ENCODE measurements at places on chromosomes 2 and 18.

- H3K4me1 ChIP-seq: no peaks in the 10 kb centered on the region
- no peak overlapping the region for H3K4me3 ChIP-seq
- no peak for DNase-seq
- no peaks in the 10 kb centered on the region for H3K36me3 ChIP-seq
- peaks cover 5% of the 10 kb centered on the region for H3K27me3 ChIP-seq
- H3K27ac ChIP-seq: no peak overlapping the region
Measured at GRCh38 chr18:11741505-11742145, 52.6 kb downstream of the GNAL start.

DNA sequence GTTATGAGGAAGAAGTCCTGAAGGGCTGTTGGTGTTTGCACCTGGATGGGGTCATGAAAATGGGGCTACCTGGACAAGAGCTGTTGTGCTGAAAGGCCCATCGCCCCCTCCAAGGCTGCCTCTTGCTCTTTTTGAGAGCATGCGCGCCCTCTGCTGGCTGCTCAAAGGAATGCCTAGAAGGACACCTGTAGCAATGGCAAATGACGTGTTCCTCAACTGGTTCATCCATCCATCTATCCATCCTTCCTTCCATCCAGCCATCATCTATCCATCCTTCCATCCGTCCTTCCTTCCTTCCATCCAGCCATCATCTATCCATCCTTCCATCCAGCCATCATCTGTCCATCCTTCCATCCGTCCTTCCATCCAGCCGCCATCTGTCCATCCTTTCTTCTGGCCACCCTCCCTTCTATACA is 17.2 kb upstream of the RPL31 start:
- peaks cover 9% of the 10 kb centered on the region for H3K27me3 ChIP-seq
- H3K27ac ChIP-seq: peak overlapping the region; percentile 5
- H3K4me3 ChIP-seq: no peak overlapping the region
- no peak for DNase-seq
- H3K36me3 ChIP-seq: peaks cover 4% of the 10 kb centered on the region

DNA sequence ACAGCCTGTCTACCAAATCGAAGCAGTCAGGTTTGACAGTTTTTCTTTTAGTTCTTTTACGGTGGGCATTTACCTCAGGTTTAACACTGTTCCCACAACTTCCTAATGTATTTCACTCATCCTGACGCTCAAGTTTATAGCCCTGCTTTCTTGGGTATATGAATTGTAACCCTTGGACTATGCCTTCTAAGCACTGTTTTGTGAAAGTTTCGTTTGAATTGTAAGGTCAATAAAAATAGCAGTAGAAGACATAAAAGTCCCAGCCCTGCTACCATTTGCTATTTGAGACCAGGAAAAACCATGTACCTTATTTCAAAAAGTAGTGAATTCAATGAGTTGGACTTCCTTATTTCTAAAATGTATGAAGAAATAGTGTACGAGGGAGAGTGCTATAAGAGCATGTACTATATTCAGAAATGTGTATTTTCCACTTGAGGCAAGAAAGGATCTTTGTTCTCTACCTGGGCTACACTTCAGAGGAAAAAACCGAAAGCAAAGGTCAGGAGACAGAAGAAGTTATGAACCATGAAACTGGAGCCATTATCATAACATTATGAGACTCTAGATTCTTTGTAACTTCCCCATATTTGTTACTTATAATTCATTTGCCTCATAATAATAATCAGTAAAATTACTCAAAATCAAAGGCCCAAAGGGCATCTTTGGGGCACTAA is 1.9 kb upstream of the ZC3H15 start:
- no peaks in the 10 kb centered on the region for H3K27me3 ChIP-seq
- peaks cover 31% of the 10 kb centered on the region for H3K4me1 ChIP-seq
- peak overlapping the region; percentile 99 for H3K4me3 ChIP-seq
- H3K36me3 ChIP-seq: peaks cover 10% of the 10 kb centered on the region
- H3K27ac ChIP-seq: peak overlapping the region; percentile 99

- no peak for DNase-seq
- no peaks in the 10 kb centered on the region for H3K27me3 ChIP-seq
- no peaks in the 10 kb centered on the region for H3K4me1 ChIP-seq
Measured at GRCh38 chr2:189982780-189983394, 79.6 kb downstream of the MSTN start.

DNA sequence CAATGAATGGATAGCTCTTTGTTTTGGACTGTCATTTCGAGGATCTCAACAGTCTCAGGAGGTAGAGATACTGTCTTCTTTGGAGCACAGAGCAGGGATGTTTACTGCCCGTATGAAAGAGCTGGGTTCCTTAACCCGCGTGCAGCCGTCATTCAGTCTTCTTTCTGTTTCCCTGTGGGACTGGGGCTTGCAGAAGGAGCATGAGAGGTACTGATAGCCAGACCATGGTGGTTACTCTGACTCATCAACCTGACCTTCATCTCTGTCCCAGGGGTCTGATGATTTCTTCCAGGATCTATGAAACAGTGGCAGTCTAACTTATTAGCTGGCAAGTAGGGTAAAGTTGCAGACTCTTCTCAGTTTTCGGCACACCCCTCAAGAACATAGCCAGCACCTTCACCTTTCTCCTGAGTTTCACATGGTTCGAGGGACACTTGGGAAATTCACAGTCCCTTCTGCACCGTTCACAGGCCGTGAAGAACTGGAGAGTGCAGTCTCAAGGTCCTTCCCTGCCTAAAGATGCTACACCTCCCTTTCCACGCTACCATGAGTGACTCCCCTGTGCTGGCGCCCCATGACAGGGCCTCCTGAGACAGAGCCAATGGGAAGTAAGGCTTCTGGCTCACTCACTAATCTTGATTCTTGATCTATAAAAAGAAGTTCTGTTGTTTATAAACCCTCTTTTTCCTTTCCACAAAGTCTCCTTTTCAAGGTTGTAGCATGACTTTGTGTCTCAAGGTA is 226.2 kb downstream of the MC4R start:
- no peak overlapping the region for H3K27ac ChIP-seq
- H3K36me3 ChIP-seq: no peaks in the 10 kb centered on the region
- H3K4me1 ChIP-seq: no peaks in the 10 kb centered on the region
- peaks cover 3% of the 10 kb centered on the region for H3K27me3 ChIP-seq
- no peak overlapping the region for H3K4me3 ChIP-seq
- no peak for DNase-seq

GRCh38 chr2:96130483-96130882 is 7.8 kb downstream of the ASTL start:
- peaks cover 36% of the 10 kb centered on the region for H3K27me3 ChIP-seq
- H3K27ac ChIP-seq: no peak overlapping the region
- H3K4me3 ChIP-seq: no peak overlapping the region

- H3K36me3 ChIP-seq: no peaks in the 10 kb centered on the region
- peaks cover 14% of the 10 kb centered on the region for H3K4me1 ChIP-seq
- DNase-seq: peak; percentile 60
- H3K27ac ChIP-seq: no peak overlapping the region
Measured at GRCh38 chr2:238996331-238997136, 148.6 kb downstream of the TWIST2 start.

- no peak overlapping the region for H3K27ac ChIP-seq
- no peaks in the 10 kb centered on the region for H3K27me3 ChIP-seq
- H3K36me3 ChIP-seq: no peaks in the 10 kb centered on the region
- no peaks in the 10 kb centered on the region for H3K4me1 ChIP-seq
- DNase-seq: no peak
Measured at GRCh38 chr18:49531678-49532153, 30.1 kb upstream of the LIPG start.

DNA sequence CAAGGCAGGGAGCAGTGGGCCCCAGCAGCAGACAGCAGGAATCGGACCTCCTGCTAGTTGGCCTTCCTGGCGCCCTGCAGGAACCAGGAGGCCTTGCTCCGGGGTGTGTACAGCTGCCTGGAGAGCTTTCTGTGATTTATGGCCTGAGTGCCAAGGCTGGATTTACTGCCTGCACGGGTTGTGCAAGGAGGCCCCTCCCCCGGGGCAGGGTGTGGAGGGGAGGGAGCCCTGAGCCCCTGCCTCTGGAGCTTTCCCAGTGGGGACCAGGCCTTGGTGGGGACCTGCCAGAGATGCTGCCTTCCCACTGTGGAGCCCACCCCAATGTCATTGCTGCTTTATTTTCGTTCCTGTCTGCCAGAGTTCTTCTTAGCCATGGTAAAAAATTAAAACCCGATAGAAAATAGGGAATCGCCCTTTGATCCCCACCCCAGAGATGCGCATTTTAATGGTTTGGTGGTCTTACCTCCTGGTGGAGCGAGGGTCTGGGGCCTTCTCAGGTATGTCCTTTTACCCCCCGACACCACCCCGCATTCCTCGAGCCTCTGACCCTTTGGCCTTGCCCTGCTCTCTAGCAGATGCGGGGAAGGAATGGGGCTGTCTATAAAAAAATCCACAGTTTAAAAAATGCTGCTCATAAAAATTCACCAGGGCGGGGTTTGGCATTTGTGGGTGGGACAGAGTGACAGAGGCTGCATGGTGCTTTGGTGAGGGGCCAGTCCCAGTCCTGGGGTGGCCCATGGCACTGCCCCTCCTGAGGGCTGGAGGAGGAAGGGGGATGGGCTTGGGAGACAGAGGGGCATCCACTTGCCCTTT is 6.9 kb upstream of the RALB start:
- H3K4me1 ChIP-seq: peaks cover 40% of the 10 kb centered on the region
- H3K27ac ChIP-seq: peak overlapping the region; percentile 85
- DNase-seq: no peak
- H3K36me3 ChIP-seq: no peaks in the 10 kb centered on the region

- no peak overlapping the region for H3K27ac ChIP-seq
- DNase-seq: no peak
- no peaks in the 10 kb centered on the region for H3K36me3 ChIP-seq
- peaks cover 7% of the 10 kb centered on the region for H3K27me3 ChIP-seq
Measured at GRCh38 chr2:233965032-233965603, 47.9 kb downstream of the TRPM8 start.

DNA sequence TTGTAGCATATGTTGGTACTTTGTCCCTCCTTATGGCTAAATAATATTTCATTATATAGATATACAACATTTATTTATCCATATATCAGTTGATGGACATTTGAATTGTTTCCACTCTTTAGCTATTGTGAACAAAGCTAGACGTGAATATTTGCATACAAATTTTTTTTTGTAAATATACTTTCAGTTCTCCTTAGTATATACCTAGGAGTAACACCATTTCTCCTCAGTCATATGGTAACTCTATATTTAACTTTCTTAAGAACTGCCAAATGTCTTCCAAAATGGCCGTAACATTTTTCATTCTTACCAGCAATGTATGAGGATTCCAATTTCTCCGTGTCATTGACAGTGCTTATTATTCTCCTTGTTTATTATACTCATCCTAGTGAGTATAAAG is 74.5 kb downstream of the TMEM185B start:
- no peak overlapping the region for H3K27ac ChIP-seq
- H3K4me1 ChIP-seq: no peaks in the 10 kb centered on the region
- H3K36me3 ChIP-seq: peaks cover 52% of the 10 kb centered on the region
- H3K27me3 ChIP-seq: no peaks in the 10 kb centered on the region
- no peak for DNase-seq

DNA sequence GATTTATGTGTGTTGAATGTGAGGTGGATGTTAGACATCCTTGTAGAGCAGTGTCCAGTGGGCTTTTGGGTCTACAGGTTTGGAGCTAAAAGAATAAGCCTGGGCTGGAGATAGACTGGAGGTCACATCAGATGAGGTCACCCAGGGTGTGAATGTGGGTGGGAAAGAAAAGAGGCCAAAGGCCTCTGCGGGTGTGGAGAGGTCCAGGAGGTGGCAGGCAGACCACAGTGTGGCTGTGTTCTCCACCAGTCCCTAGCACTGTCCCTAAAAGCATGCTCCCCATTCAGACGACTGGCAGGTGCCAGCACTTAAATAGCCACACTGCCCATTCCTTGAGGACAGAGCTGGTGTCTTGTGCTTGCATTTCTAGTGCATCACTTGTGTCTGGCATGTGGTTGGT is 4.1 kb downstream of the ATG4B start:
- H3K4me3 ChIP-seq: no peak overlapping the region
- H3K4me1 ChIP-seq: peaks cover 32% of the 10 kb centered on the region
- no peak for DNase-seq
- no peaks in the 10 kb centered on the region for H3K27me3 ChIP-seq
- H3K27ac ChIP-seq: no peak overlapping the region

- H3K27ac ChIP-seq: no peak overlapping the region
- H3K4me3 ChIP-seq: no peak overlapping the region
- DNase-seq: no peak
- H3K36me3 ChIP-seq: no peaks in the 10 kb centered on the region
Measured at GRCh38 chr2:62296832-62297623, 101.1 kb downstream of the B3GNT2 start.

DNA sequence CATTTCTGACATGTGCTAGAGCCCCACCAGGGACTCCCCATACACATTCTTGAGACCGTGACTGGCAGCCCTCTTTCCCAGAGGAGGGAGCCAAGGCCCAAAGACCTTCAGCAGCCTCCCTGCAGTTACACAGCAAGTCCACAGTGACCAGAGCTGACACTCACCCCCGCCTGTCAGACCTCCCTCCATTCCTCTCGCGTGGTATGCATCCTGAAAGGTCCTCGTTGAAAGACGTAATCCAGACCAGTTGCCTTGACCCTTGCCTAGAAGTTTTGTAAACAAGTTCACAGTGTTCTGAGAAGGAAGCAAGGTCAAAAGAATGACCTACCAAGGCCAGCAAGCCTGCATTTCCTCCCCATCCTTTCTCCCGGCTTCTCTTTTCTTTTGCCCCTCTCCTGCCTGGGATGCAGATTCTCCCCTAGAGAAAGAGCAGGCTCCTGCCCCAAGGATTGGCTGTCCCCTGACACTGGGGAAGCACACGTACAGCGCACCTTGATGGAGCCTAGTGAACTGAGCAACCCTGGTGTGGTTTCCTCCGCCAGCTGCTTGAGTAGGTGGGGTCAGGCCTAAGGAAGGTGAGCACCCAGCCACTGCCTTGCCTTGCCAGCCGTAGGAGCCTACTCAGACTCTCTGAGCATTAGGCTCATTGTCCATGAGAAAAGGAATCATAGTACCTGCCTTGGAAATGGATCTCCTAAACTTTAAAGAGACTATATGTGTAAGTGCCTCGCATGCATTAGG is 18.3 kb downstream of the TRIB2 start:
- no peak overlapping the region for H3K4me3 ChIP-seq
- DNase-seq: no peak
- no peak overlapping the region for H3K27ac ChIP-seq
- H3K36me3 ChIP-seq: peaks cover 63% of the 10 kb centered on the region
- peaks cover 27% of the 10 kb centered on the region for H3K4me1 ChIP-seq

DNA sequence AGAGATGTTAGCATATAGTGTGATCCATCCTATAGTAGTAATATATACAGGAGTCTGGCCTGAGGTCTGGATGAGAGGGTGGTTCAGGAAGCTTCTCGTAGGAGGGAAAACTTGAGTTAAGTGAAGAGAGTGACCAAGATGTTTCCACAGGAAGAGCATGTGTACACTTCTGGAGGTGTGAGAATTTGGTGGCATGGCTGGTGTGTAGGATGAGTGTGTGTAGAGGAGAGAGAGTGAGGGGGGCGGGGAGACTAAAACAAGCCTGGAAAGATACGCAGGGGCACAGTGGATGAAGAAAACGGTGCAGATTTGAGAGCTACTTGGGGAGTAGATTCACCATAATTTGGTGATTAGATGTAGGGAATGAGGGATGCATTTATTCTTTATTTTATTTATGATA is 43.5 kb upstream of the CTLA4 start:
- H3K27ac ChIP-seq: no peak overlapping the region
- H3K4me3 ChIP-seq: no peak overlapping the region
- H3K4me1 ChIP-seq: no peaks in the 10 kb centered on the region
- H3K36me3 ChIP-seq: no peaks in the 10 kb centered on the region

Measured in type B pancreatic cell (in vitro differentiated cells).